Esophagus muscularis mucosa (tissue), 4 donors: ENCODE measurements at places on chromosomes 4 and X.

DNA sequence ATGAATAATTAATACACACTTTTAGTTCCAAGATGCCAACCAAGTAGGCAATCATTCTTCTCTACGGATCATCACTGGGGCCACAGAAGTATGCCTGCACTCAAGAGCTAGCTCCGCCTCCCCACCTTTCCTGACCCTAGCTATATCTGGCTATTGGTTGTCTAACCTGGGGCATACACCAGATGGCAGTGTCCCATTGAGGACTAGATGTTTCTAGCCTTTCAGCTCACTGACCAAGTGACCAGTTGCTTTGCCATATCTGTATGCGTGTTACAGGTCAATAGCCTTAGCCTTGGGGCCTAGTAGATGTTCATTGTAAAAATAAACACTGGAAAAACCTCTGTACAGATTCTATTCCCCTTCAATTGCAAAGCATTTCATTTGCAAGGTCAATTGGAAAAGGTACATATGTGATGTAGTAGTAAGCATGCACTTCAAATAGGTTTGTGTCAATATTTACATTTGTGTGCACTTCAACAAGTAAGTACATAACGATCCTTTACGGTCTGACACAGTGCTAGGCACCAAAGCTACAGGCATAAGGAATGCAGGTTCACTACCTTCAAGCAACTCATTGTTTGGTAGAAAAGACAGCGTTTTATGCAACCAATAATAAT is 521.7 kb downstream of the PPARGC1A start:
- no peak for DNase-seq

DNA sequence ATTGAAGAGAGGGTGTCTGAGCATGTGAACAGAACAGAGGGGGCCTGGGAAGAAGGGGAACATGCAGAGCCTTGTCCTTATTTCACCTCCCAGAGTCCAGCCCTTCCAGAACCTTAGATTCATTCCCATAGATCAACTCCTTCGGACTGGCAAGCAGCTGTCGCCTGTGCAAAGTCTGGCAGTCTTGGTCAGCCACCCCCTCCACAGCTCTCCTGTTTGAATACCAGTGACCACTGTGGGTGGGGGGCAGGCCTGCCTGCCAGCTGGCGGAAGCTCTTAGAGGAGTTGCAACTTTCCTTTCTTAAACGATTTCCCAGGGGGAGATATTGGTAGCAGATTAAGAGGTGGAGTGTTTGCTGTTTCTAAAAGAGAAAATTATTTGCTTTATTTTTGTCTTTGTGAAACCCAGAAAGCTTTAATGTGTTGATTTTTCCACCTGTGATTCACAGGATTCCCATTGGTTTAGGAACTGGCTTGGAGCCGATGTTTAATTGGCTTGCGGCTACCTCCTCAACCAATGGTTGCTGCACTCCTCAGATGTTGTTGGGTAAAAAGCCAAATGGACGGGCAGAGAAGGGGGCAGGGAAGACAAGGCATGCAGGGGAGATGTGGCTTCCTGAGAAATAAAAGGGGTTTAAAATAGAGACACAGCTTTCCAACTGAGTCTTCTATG is 62.2 kb upstream of the PRPS1 start:
- DNase-seq = no peak

DNA sequence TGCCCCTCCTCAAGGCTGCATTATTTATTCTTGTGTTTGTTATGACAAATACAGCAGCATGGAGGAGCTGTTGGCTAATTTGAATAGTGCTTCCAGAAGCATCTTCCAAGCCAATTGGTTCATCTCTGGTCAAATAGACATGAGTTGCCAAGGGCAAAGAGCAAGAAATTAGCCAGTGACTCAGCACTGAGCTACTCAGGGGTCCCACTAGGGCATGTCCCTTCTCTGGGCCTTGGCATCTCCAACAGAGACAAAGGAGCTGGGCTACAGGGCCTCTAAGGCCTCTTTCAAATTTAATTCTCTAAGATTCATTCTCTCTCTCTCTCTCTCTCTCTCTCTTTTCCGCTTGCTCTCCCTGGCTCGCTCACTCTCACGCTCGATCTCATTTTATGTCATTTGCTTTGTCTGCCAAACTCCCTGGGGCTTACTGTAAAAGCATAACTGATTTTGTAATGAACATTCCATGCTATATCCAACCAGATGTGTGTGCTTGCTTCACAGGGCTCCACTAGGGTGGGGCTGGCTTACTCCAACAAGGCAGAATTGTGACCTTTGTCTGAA is 86.7 kb upstream of the MAGEA4 start:
- peak; percentile 72 for DNase-seq

DNA sequence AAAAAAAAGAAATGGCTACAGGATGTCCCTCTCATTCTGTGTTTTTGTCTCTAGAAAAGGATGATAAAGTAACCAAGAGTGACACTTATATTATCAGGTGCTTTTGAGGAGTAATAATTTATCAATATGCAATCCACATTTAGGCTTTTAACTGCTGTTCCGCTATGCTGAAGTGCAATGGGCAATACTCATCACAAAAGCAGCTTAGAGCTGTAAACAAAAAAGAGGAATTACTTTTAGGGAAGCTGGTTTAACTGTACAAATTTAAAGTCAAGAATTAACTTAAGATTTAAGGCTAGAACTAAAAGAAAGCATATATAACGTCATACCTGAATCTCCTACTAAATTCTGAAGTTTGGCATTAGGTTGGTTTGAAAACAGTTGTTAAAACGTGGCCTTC is 93.5 kb upstream of the DDX3X start:
- no peak for DNase-seq

DNA sequence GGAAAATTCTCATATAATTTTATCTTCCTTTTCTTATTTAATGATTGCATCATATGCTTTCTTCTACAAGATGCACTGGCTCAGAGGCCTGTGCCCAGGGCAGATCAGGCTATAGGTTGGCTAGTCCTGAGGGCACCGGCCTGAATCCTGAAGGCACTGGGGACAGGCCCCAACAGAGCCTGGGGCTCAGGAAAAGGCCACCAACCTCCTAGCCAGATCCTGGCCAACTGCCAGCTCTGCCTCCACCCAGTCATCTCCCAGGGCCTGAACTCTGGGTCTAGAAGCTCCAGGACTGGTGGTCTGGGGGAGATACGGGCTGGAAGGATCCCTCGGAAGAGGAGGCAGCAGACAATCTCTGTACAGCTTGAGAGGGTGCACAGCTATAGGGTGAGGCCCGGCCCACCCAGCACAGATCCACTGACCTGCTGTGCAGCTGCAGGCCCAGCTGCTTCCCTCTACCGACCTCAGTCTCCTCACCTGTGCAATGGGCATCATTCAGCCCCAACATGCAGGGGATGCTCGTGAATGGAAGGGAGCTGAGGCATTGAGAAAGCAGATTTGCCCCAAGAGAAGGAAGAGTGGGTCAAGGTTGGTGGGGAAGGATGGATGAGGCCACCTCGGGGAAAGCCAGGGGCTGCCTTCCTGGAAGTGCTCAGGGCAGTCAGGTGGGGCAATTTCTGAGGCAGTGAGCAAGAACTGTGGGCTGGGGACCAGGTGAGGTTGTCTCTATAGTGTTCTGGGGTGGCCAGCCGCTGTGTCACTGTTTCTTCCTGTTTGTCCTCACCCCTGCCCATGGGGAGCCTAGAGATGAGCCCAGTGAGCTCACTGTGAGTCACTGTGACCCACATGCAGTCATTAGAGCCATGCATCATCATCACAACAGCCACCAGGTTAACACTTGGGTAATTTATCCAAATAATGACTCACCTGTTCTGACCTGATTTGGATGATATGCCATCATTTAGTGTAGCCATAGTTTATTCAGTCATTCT is 22.4 kb upstream of the XAGE2 start:
- DNase-seq = no peak

GRCh38 chr4:98744372-98745150 is 86.2 kb upstream of the TSPAN5 start:
- DNase-seq = no peak

DNA sequence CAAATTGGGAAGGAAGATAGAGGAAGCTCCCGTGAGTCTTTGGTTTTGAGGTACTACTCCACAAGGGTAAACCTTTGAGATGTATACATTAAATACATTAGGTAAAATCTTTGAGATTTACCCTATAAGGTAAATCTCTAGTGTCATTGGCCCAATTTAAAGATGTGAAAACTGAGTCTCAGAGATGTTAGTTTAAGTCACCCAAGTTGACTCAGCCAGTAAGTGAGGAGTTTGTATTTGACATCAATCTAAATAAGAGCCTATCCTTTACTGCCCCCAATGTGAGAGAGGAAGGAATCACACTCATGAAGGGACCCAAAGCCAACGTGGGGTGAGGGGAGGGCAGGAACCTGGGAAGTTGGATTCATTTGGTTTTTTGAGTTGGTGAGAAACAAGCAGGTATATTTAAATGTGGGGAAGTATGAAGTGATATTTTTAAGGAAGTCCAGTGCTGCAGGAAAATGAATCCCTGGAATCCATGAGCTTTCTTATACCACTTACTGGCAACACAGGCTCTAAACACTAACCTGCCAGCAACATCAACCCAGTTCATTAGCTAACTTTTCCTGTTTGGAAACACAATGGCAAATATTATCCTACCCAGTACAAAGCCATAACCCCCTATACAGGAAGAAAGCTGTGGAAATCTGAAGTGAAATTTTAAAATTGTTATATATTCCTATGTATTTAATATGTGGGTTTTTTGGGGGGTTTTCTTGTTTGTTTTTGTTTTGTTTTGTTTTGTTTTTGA is 55.3 kb downstream of the PALLD start:
- no peak for DNase-seq

DNA sequence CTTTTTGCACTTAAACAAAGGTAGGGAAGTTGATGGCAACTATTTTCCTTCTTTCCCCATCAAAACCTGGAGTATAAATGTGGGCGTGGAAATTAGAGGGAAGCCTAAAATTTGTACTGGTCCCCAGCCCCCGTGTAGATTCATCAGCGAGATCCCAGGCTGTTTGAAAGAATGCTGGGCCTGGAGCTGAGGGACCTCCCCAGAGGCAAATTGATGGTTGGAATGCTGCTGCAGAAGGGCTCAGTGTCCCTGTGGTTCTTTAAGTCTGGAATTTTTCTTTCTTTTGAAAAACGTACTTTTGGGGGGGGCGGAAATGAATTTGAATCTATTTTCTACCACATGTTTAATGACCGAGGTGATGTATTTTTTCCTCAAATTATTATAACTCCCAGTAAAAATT is 197.2 kb downstream of the CBR4 start:
- no peak for DNase-seq

DNA sequence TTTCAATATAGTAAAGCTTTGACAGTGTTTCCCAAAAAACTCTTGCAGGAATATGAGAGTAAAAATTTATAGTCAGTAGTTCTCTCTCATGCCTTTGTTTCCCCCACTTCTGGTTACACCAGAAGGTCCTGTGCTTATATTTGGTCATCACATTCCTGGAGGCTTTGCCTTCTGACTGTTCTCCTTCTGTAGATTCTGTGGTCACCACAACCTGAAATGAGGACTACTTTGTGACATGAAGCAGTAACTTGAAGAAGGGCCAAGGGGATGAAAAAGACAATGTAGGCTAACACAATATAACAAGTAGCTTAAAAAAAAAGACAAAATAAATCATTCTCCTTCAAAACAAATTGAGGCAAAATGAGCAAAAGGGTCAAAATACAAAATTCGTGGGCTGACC is 366.2 kb upstream of the NR3C2 start:
- no peak for DNase-seq

- DNase-seq = no peak
These were observed 56.0 kb upstream of the PGK1 start for GRCh38 chrX:78048052-78048451.

DNA sequence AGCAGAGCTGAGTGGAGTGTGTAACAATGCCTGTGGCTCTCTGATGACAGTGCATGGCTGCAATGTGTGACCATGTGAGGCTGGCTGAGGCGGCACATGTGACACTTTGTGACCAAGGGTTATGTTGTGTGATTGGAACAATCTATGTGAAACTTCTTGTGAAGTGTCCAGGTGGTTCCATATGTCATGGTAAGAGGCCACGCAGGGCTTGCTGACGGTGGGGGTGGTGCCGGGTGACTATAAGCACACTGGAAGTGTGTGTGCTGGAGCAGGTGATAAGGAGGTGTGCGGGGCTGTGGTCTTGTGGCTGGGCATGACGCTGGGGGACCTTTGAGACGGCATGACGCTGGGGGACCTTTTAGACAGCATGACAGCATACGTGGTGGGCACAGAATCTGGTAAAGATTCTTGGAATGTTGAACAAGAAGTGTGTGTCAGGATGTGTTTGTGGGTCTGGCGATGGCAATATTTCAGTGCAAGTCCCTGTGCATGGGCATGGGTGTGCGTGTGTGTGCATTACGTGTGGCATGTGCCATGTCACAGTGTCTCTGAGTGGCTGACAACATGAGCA is 7.4 kb upstream of the HDAC6 start:
- DNase-seq = no peak

- DNase-seq = no peak
These were observed 848 bp upstream of the KCND1 start for GRCh38 chrX:48972220-48973164.

- no peak for DNase-seq
These were observed 16.2 kb upstream of the FHL1 start for GRCh38 chrX:136130931-136131833.

- no peak for DNase-seq
These were observed 191.0 kb downstream of the PRDM5 start for GRCh38 chr4:120731561-120731960.

- DNase-seq = no peak
These were observed 20.2 kb downstream of the APLN start for GRCh38 chrX:129634541-129634940.

GRCh38 chr4:26558166-26558895 is 25.6 kb upstream of the TBC1D19 start:
- no peak for DNase-seq

GRCh38 chrX:88584283-88584682 is 162.7 kb upstream of the CPXCR1 start:
- no peak for DNase-seq

- DNase-seq = no peak
These were observed 63.3 kb downstream of the USP9X start for GRCh38 chrX:41148553-41148952.

DNA sequence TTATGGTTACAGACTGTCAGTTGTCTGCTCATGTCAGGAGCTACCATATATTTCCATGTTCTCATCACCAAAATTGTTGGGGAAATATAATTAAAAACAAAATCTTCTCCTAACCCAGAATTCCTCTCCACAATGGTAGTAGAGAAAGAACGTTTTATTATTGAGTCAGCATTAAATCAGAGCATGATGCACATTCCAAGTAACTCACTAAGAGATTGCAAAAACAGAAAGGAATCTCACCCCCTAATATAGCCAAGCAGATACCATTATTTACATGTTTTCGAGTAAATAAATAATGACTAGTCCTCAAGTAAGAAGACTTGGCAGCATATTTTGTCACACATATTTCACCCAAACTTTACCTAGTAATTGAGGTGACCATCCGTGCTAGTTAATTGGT is 36.2 kb upstream of the ARHGEF6 start:
- no peak for DNase-seq

DNA sequence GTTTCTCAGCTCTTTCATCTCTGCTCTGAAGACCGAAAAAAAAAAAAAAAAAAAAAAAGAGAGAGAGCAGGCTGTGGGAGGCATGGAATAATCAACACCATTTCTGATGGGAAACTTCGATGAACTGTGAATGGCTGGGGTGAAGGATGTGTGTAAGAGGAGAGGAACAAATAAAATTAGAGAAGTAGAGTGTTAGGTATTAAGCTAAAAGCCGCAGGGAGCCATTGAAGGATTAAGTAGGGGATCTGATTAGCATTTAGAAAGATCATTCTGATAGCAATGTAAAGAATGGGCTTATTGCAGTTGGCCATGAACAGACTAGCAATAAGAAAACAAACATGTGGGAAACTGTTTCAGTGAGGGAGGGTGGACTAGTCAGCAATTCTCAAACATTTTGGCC is 33.6 kb upstream of the JADE1 start:
- DNase-seq = no peak
